ENCODE measurements at places on chromosomes 7 and 10.

GRCh38 chr7:46209611-46210388, 288.7 kb upstream of the IGFBP3 start:
- no peak for DNase-seq

DNA sequence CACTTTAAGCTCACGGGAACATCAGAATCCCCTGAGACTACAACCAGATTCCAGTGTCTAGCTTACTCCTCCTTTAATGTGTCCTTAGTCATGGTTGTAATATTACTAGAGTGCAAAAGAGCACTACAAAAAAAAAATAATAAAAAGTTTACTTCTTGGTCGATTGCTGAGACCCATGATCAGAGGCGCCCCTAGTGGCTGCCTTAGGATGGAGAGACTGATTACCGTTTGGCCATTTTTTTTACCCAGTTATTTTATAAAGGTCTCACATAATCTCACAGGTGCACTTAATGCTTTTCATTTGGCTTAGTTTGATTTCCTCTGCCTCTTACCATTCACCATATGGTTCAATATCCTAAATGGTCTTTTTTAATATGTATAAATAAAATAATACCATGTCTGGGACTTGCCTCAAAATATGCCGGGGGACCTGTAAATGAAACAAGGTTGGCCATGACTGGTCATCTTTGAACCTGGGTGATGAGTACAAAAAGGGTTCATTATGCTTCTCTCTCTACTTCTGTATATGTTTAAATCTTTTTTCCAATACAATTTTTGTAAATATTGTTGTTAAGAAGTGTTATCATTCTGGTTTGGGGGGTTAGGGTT, 331.5 kb upstream of the NFE2L3 start:
- DNase-seq: peak; percentile 47

GRCh38 chr10:105598207-105598606, 957.1 kb downstream of the SORCS3 start:
- DNase-seq: no peak

- DNase-seq: no peak
Measured at GRCh38 chr7:40429826-40430225, 295.0 kb downstream of the SUGCT start.

- no peak for DNase-seq
Measured at GRCh38 chr7:148927123-148928045, 43.3 kb upstream of the EZH2 start.

DNA sequence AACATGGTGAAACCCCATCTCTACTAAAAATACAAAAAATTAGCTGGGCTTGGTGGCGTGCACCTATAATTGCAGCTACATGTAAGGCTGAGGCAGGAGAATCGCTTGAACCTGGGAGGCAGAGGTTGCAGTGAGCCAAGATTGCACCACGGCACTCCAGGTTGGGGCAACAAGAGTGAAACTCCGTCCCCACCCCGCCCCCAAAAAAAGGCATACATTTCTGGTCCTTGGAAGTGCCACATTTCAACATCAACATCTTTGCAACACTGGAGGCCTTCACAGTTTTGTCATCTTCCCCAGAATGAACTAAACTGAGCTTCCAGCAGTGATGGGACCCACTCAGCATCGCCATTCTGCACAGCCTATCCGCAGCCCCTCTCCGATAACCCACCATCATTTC, 36.6 kb downstream of the FAM53B start:
- no peak for DNase-seq

DNA sequence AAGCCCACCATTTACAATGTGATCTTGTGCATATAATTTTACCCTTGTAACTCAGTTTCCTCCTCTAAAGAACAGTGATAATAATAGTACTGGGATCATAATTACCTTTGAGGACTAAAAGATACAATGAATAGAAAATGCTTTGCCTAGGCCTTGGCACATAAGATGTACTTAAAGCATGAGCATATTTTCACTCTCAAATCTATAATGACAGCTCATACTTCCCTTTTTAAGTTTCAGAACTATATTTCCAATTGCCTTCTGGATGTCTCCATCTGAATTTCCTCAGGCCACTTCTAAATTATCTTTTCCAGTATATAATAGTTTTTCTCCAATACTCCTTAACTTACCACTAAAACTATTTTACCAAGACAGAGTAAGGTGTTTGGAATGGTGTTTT, 13.3 kb upstream of the ITGB8 start:
- no peak for DNase-seq

DNA sequence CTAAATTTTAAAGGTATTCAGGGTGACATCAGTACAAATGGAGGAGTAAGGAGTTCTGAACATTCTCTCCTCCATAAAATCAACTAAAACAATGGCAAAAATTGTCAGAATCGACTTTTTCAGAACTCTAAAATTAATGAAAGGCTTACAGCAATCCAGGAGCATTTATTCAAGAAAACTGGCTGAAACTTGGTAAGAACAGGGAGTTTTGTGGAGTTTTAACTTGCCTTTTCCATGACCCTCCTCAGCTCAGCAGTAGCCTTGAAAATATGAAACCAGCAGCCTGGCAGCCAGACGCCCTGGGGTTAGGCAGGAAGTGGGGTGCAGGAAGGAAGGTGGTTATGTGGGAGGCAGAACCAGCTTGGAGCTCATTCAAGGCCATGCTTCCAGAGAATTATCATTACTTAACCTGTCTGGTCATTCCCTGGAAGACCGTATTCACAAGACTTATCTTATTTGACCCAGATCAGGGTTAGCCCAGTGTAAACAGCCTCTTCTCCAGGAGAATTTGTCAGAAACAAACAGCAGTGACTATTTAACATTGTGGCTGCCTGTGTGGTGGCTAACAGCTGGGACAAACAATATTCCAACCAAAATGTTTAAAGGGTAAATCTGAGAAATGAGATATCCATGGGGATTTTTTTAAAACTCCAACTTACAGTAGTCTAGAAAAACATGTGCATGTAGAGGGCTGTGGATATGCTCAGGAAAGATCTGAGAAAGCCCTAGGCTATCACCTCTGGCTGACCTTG, 75.7 kb upstream of the MACROH2A2 start:
- DNase-seq: no peak

- no peak for DNase-seq
Measured at GRCh38 chr7:150846291-150847115, 5.8 kb upstream of the AOC1 start.

- DNase-seq: peak; percentile 73
Measured at GRCh38 chr7:21507627-21508343, 35.1 kb upstream of the DNAH11 start.

DNA sequence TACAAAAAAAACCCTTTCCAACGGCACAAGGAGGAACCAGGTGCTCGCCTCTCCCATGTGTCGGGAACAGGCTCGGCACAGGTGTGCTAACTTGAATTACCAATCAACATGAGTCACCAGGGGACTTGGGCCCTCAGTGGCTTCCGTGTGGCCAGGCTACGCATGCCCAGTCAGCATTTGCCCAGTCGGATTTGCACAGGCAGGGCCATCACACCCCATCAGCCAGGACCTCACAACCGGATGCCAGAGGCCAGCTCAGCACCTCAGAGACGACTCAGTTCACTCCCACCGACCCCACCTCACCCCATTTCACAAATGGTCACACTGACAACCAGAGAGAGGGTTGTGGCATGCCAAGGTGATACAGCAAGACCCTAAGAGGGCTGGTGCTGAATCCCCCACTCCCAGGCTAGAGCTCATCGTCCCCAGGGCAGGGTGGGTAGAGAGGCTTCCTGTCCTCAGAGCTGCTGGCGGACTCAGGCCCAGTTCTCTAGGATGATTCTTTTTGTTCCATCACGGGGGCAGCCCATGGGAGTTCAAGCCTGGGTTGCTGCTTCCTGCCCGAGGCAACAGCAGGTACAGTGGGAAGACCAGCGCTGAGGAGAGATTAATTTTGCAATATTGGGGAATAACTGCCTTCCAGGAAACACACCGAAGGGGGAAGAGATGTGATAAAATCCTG, 13.6 kb downstream of the ANXA11 start:
- DNase-seq: peak; percentile 58
